ENCODE measurements at places on chromosomes 16 and 17. TPM values are rescaled to one million over a fixed set of nuclear protein-coding genes. Genes with fewer than 3 reads are reported as not detected.

TMEM220 gene
- 13.3 TPM for total RNA-seq

ARHGAP23 gene
- total RNA-seq: 53.8 TPM

GRCh38 chr17:49670641-49671040 lies 7.3 kb downstream of the SPOP start:
- no peaks in the 10 kb centered on the region for H3K4me1 ChIP-seq
- no peaks in the 10 kb centered on the region for H3K27me3 ChIP-seq
- no peak overlapping the region for H3K27ac ChIP-seq
- DNase-seq: no peak

DNA sequence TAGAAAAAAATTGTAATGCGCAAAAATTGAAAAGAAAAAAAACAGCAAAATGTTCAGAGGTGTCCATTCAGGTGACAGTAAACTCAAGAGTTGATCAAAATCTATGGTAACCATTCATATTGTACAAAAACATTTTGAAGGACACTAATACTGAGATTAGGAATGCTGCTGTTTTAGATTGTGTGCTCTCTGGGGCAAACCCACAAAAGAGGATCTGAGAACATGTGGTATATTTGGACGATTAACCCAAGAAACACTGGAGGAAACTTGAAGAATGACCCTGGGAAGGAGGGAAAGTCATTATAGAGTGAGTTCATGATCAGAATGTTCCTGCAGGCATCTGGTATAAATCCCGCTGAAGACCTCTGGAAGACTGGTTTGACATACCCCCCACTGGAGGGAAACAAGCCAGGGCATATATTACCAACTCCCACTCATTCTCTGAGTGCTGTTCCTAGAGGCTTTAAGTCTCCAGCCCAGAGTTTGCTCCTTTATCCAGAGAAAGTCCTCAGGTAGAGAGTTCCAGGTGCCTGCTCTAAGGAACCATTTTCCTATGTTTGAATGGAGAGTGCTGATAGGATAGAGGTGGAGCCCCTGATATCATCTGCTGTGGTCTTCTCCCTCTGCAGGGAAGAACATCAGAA lies 1.2 kb downstream of the KRTAP4-2 start:
- H3K4me1 ChIP-seq: no peaks in the 10 kb centered on the region
- no peaks in the 10 kb centered on the region for H3K36me3 ChIP-seq
- H3K27me3 ChIP-seq: no peaks in the 10 kb centered on the region
- H3K4me3 ChIP-seq: no peak overlapping the region

DNA sequence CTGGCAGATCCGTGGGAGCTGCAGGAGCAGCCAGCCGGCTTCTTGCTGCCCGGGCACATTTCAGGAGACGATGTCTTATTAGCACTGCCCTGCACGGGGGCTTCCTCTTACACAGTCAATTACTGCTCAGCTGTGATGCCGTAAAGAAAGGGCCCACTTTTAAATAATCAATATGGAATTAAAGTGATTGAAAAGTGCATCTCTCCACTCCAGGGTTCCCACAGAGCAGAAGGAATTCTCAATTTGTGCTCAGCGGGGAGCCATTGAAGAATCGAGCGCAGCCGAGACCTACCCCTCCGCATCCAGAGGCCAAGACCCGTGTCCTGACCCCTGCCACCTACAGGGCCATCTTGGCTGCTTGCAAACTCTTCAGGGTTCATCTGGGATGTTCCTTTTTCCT lies 399.4 kb upstream of the C16orf82 start:
- no peak overlapping the region for H3K4me3 ChIP-seq
- DNase-seq: peak; percentile 17
- no peaks in the 10 kb centered on the region for H3K36me3 ChIP-seq
- no peak overlapping the region for H3K27ac ChIP-seq

DNA sequence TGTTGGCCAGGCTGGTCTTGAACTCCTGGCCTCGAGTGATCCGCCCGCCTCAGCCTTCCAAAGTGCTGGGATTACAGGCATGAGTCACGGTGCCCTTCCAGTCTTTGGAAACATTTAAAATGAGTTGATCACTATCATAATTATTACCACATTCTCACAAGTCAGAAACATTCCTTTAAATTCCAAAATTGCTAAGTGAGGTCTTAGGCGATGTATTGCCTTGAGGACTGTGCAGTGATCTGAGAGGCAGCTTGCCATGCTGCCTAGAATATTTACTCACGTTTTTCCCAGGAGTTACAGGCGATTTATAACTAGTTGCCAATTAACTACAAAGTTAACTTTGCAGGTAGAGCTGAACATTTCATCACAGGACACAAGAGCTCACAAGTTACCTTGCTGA lies 5.7 kb upstream of the ATXN1L start:
- H3K27ac ChIP-seq: peak overlapping the region; percentile 48
- no peaks in the 10 kb centered on the region for H3K27me3 ChIP-seq
- H3K4me1 ChIP-seq: no peaks in the 10 kb centered on the region
- no peak for DNase-seq

- no peak overlapping the region for H3K4me3 ChIP-seq
- DNase-seq: no peak
- H3K27ac ChIP-seq: no peak overlapping the region
- no peaks in the 10 kb centered on the region for H3K27me3 ChIP-seq
- H3K36me3 ChIP-seq: peaks cover 2% of the 10 kb centered on the region
These were observed 20.7 kb downstream of the DRC3 start for GRCh38 chr17:17993366-17993765.

Measured in kidney (tissue), 22 donors.